ENCODE measurements at places on chromosomes 2 and 18.

- no peak for DNase-seq
Measured at GRCh38 chr2:68853915-68854314, 17.3 kb downstream of the BMP10 start.

DNA sequence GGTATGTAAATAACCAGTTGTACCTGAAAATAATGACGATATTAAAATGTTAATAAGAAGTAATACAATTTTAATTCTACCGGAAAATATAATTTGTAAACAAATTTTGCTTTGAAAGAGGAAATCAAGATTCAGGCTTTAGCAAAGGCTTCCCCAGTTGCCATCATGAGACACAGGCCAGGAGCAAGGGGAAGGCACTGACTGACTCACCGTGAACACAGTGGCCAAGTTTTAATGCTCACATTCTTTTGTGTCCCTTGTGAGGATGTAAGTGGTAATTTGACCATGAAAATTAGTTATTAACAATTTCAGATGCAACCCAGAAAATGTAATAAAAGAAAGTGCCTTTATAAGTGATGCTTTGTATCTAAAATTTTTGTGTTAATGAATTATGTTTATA lies 164.1 kb downstream of the GREB1L start:
- no peak for DNase-seq

- DNase-seq, result no peak
Measured at GRCh38 chr2:29628108-29628745, 293.2 kb downstream of the ALK start.

DNA sequence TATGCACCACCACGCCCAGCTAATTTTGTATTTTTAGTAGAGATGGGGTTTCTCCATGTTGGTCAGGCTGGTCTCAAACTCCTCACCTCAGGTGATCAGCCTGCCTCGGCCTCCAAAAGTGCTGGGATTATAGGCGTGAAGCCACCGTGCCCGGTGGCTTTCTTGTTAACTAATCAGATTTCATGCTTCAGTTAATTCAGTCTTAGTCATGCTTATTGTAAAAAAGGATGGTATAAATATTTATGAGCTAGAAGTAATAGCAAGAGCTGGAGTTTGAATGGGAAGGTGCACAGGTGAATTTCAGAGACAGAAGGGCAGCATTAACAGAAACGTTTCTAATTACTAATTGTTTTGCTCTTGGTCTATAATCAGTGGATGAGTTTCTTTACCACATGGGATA lies 10.3 kb downstream of the GEMIN6 start:
- no peak for DNase-seq

- DNase-seq, result no peak
Measured at GRCh38 chr2:142745691-142746090, 131.8 kb upstream of the KYNU start.

- DNase-seq, result no peak
Measured at GRCh38 chr2:182730486-182730885, 14.4 kb downstream of the DNAJC10 start.

- no peak for DNase-seq
Measured at GRCh38 chr2:238512247-238512867, 85.6 kb downstream of the ASB1 start.

DNA sequence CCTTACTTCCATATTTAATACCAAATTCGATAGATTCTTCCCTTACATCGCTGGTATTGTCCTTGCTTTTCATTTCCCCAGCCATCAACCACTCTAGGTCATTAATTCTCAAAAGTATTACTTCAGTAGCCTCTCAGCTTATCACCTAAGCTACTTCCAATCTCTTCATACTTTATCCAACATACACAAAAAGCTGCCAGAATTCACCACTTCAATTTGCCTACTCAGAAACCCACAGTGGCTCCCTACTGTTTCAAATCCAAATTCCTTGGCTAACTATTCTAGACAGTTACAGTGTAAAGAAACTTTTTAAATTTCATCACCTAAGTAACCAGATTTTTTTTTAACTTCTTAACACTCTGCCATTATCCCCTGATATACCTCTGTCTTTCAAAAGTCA lies 4.7 kb downstream of the SLC25A12 start:
- DNase-seq, result no peak

GRCh38 chr2:170679607-170680079 lies 35.5 kb upstream of the SP5 start:
- no peak for DNase-seq

- peak; percentile 10 for DNase-seq
Measured at GRCh38 chr2:150030436-150031190, 443.0 kb upstream of the MMADHC start.

GRCh38 chr18:56831988-56832387 lies 180.8 kb downstream of the WDR7 start:
- peak; percentile 9 for DNase-seq

GRCh38 chr18:77133835-77134496 lies 1.4 kb upstream of the MBP start:
- no peak for DNase-seq

- DNase-seq, result no peak
Measured at GRCh38 chr2:149656996-149657395, 69.4 kb upstream of the MMADHC start.
